ENCODE measurements at places on chromosomes 7 and 10.
A peak's percentile ranks its signal among the peaks of the same experiment; 100 is the strongest.

- peak; percentile 93 for DNase-seq
Measured at GRCh38 chr7:41832941-41833340, 130.1 kb upstream of the INHBA start.

DNA sequence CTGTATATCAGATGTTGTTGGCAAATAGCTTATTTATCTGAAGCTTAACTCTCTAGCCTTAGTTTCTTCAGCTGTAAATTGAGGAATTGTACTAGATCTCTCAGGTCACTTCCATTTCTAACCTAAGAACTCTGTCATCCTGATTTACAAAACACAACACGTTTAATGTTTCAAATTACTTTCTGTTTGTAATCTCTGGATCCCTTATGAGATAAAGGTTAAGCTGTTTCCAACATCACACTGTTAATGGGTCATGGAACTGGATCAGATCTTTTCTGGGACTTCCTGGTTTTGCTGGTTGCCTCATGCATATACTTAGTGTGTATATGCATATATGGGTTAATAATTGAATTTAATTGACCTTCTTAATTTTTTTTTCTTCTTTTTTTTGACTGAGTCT, 9.9 kb downstream of the SAMD8 start:
- no peak for DNase-seq

DNA sequence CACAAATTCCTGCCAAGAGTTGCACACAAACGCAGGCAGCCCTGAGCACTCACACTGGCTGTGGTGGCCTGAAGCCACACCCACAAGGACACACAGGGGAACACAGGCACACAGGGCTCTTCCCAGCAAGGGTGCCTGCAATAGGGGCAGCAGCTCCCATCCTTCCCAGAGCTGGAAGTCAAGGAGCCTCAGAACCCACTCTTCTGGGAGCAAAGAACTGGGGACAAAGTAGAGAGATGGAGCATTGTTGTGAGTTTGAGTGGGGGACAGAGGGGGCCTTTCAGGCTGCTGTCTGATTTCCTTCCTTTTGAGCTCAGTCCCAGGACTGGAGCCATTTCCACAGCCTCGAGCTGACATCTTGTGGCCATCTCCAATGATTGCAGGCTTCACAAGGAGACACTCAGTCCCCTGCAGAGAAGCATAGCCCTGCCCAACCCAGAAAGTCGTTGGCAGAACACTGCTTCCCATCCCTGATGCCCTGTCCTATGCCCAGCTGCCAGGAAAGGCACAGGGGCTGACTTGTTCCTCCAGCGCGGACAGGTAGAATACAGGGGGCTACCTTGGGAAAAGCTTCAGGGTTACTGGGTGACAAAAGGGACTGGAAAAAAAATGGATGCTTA, 34.4 kb upstream of the SLF2 start:
- DNase-seq: peak; percentile 86

DNA sequence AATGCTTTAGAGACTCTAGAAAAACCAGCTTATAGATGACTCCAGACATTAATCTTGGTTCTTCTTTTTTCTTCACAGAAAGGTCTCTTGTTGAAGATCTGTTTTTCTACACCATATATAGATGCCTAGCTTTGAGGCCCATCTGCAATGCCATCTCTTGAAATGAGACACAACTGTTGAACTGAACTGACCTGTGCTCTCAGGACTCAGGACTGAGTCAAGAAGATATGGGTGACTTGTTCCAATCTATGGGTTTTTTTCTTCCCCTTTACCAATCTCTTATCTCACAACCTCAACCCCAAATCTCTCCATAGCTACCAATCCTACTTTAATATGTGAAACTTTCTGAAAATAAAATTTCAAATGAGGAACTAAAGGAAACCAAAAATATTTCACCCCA, 194.7 kb downstream of the SNX13 start:
- no peak for DNase-seq

DNA sequence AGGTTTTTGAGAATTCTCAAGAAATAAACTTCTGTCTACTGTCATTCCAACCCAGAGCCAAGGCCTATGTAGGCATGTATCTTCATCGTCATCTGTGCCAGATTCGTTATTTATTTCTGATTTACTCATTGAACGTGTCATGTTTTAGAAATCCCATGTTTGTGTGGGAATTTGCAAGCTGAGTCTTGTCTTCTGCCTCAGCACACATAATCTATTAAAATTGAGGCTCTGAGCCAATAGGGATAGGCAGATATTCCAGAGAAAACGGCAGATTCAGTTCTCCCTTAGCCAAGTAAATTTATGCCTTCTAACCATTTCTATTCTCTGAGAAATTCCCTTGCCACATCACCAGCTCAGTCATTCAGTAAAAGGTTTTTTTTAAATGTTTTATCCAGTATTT, 444.6 kb downstream of the REEP3 start:
- no peak for DNase-seq

- DNase-seq: no peak
Measured at GRCh38 chr7:33771422-33771821, 133.9 kb upstream of the BMPER start.

DNA sequence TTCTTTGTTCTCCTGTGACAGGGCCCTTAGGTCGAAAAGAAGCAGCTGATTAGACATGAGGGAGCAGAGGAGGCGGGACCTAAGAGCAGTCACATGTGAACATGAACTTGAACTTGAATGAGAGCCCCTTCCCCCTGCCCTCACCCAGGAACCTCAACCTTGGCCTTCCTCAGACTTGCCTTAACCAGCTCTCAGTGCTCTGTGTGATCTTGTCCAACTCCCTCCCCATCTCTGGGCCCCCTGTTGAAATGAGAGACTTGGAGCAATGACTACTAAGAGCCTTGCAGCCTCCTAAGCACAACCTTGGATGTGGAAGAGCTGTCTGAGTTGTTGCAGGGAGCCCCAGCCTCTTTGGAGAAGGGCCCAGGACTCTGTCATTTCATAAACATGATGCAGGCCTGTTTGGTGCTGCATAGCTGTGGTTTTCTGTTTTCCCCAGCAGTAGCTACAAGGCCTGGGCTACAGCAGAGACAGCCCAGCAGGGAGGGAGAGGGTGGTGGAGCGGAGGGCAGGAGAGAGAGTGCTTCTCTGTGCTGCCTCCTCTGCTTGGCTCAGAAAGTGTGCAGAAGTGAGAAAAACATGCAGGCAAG, 123.9 kb upstream of the ZMIZ1 start:
- peak; percentile 50 for DNase-seq

GRCh38 chr7:120564145-120564544, 291.2 kb downstream of the KCND2 start:
- no peak for DNase-seq

DNA sequence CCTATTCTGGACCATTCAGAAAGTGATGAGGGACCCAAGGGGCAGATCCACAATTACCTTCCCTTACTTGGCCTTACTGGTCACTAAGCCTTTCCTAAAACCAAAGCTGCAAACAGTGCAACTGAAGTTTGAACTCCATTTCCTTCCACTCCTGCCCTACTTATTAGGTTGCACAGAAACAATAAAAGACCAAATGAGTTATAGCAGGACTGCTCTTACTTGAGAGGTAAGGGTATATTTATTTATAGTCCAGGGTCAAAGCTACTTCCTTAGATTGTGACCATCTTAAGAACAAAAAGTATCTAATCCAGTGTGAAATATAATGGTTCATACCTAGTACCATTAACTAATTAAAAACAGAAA, 27.0 kb downstream of the CDK6 start:
- no peak for DNase-seq

DNA sequence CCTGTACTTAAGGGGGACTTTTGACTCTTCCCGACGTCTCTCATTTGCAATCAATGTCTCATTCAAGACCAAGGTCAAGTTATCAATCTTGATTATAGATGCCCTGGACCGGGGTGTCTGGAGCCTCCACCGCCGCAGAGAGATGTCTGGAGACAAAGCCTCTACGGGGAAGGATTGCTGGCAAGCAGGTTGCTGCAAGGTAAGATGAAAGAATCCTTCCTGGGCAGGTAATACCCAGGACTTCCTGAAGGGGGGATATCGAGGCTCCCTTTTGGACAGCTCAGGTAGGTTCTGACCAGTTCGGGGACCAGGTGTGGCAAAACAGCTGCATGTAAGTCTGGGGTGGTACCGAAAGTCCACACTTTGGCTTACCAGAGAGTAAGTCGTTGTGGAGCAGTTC, 12.5 kb upstream of the CUX1 start:
- DNase-seq: peak; percentile 77

GRCh38 chr7:34207810-34208209, 302.5 kb downstream of the BMPER start:
- no peak for DNase-seq
